ENCODE measurements at places on chromosomes 7 and 10. TPM values are rescaled to one million over a fixed set of nuclear protein-coding genes. Genes with fewer than 3 reads are reported as not detected.

The NFE2L3 gene
- 0.75 TPM for total RNA-seq

The CALD1 gene
- 223 TPM for total RNA-seq

The ASB15 gene
- total RNA-seq: not detected

The GSTO2 gene
- 11.4 TPM for total RNA-seq

The HYAL4 gene
- not detected for total RNA-seq

The SFTPA2 gene
- total RNA-seq: not detected

The MOGAT3 gene
- total RNA-seq: not detected

The ASZ1 gene
- total RNA-seq: not detected

The CUBN gene
- 19.9 TPM for total RNA-seq

The AGAP5 gene
- total RNA-seq: 11.0 TPM

The SOSTDC1 gene
- total RNA-seq: 4.6 TPM

The PAX4 gene
- total RNA-seq: not detected

The PAPOLB gene
- total RNA-seq: 1.4 TPM

The C10orf120 gene
- not detected for total RNA-seq

The CH25H gene
- total RNA-seq: 0.44 TPM

The ZDHHC16 gene
- 36.4 TPM for total RNA-seq

The CAV1 gene
- total RNA-seq: 301 TPM

The PTF1A gene
- not detected for total RNA-seq

The CRPPA gene
- total RNA-seq: 4.0 TPM

The SLC26A5 gene
- 1.9 TPM for total RNA-seq

The RSPH10B gene
- 0.81 TPM for total RNA-seq

The AGR2 gene
- 2.6 TPM for total RNA-seq

The PRSS1 gene
- not detected for total RNA-seq

The TYW1 gene
- total RNA-seq: 19.3 TPM
